GM12891 (cell line): ENCODE measurements at places on chromosomes 13 and 19.

DNA sequence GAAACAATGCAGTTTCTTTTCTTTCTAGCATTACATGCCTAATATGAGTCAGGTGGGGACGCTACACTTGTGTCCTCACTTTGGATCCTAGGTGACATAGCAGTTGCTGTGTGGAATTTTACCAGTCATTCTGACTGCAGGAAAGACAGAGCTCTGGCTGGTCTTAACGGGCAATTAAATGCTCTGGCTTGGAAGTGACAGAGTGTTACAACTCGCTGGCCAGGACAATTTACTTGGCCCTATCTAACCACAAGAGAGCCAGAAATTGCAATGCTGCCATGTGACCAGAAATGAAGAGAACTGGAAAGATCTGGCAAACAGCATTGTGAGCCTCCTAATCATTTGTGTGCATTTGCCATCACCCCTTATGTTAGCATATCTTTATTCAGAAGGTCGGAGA is 351.1 kb downstream of the DCT start:
- DNase-seq, result no peak

DNA sequence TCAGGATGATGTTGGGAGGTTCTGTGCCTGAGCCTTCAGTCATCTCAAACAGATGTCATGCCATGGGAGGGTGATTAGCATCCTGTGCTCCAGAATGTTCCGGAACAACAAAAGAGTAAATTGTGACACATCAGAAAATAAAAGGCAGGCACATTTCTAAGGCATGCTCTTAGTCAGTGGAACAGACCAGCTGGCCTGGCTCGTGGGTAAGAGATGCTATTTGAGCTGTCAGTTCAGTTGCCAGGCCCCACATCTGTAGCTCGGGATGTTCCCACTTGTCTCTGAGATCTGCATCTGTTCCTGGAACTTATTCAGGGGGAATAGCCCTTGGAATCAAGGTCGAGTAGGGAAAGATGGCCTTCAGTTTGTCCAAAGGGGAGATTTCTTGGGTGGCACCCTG is 26.0 kb downstream of the OLFM4 start:
- DNase-seq, result no peak

DNA sequence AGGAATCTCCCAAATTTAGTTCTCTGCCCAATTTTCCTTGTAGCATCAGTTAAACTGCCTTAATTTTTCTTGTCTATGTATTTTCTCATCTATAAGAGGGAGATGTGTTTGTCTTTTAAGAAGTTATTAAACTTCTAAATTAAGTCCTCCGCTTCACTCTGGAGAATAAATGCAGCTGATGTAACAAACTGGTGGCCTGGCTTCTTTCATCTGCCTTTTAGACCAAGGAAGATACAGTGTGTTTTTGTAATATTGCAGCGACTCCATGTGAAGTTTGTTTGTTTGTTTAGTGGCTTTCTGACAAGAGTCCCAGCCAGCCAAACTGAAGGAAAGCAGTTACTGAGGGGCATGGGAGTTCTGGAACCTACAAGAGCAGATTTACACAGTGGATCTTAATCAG is 56.4 kb downstream of the KLF12 start:
- DNase-seq, result no peak

GRCh38 chr13:107753291-107753690 is 462.0 kb downstream of the LIG4 start:
- no peak for DNase-seq

GRCh38 chr19:33125929-33126388 is 6.0 kb upstream of the WDR88 start:
- DNase-seq, result peak; percentile 71

- no peak for DNase-seq
Observed at GRCh38 chr19:9878511-9879196, 43.5 kb downstream of the PIN1 start.

- no peak for DNase-seq
Observed at GRCh38 chr19:20067943-20068342, 9.9 kb upstream of the ZNF90 start.

GRCh38 chr19:49150106-49150943 is 4.9 kb downstream of the HRC start:
- DNase-seq, result peak; percentile 58

- no peak for DNase-seq
Observed at GRCh38 chr13:24900507-24900906, 136.5 kb downstream of the RNF17 start.

GRCh38 chr19:28309070-28309469 is 903.9 kb downstream of the UQCRFS1 start:
- DNase-seq, result no peak

- no peak for DNase-seq
Observed at GRCh38 chr13:49540552-49540951, 44.8 kb downstream of the PHF11 start.

DNA sequence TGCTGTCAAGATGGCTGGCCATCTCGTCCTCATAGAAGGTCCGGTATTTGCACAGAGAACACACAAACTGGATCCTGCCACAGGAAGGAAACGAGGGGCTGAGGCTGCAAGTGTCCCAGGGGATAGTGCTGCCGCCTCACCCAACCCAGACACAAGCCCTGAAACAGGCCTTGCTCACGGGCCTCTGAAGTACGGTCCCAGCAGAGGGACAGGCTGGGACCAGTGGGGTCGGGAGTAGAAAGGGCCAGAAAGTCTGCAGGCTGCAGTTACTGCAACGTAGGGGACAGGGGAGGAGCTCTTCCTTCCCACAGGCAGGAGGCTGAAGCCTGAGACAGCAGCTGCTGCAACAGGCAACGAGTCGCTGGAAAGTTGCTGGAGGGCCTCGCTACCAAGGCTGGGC is 18.2 kb upstream of the AKAP8 start:
- no peak for DNase-seq

DNA sequence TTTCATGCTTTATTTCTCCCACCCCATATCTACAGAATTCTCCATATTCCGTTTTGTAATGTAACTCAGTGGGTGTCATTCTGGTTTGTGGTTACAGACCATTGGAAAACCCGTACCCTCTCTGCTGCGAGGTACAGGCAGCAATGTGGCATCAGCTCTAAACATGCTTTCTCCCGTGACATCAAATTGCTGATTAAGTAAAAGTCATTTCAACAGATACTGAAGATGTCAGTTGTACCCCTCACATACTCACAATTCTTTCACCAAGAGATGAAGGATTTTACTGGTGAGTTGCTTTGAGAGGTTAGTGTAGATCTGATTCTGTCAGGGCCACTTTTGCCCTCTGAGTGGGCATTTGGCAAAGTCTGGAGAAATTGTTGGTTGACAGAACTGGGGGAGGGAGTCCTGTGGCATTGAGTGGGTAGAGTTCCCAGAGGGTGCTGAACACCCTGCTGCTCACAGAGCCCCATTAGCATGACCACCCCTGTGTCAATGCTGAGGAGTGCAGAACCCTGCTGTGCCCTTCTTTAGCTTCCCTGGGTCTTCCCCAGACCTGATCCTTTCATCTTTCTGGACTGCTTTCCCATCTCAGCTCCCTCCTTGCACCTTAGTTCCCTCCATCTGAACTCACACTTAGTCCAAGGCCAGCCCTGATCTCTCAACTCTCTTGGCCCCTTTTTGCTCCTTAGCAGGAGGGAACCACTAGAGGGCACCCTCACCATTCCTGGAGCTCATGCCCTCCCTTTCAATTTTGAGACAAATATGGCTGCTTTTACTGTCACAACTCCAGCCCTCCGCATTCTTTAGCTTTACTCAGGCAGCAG is 39.9 kb upstream of the CEACAM8 start:
- peak; percentile 22 for DNase-seq
